Activated CD4-positive, alpha-beta T cell treated with anti-CD3 and anti-CD28 coated beads, Interleukin-2, amount 10 ng/mL, durations not matched to agents 24 days and 14 days (primary cell): ENCODE measurements at places on chromosomes 16 and 17. TPM values are rescaled to one million over a fixed set of nuclear protein-coding genes. Genes with fewer than 3 reads are reported as not detected.

- DNase-seq = no peak
- H3K27ac ChIP-seq = peak overlapping the region; percentile 97
- peaks cover 33% of the 10 kb centered on the region for H3K4me1 ChIP-seq
- H3K4me3 ChIP-seq = peak overlapping the region; percentile 93
Observed at GRCh38 chr17:81666092-81666341, 388 bp downstream of the OXLD1 start.

- no peak overlapping the region for H3K27ac ChIP-seq
- H3K4me3 ChIP-seq = no peak overlapping the region
Observed at GRCh38 chr17:78204387-78205123, 9.5 kb upstream of the BIRC5 start.

DNA sequence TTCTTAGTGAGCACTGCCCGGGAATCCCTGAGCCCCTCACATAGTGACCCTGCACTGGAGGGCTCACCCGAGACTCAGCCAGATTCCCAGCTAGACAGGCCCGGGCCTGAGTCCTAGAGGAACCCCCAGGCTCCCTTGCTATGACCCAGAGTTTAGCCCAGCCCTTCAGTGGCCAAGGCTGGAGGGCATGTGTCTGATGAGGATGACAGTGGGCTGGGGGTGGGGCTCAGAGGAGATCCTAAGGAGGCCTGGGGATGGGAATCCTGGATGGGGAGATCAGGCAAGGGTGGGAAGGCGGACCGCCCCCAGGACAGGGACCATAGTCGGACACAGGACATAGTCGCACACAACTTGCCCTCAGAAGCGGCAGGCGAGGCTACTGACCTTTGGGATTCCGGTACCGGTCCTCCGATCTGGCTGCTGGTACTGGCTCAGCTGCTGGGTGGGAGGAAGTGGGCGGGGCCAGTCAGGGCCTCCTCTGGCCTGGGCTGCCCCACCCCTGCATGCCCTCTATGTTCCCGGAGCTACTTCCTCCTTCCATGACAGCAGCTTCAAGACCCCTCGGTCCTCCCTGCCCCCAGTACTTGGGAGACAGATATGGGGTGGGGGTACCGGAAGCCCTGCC lies 1.1 kb downstream of the CD79B start:
- DNase-seq = peak; percentile 89
- H3K4me3 ChIP-seq = peak overlapping the region; percentile 98
- peak overlapping the region; percentile 95 for H3K27ac ChIP-seq
- H3K4me1 ChIP-seq = peaks cover 18% of the 10 kb centered on the region
- peaks cover 4% of the 10 kb centered on the region for H3K27me3 ChIP-seq
- peaks cover 7% of the 10 kb centered on the region for H3K36me3 ChIP-seq

DNA sequence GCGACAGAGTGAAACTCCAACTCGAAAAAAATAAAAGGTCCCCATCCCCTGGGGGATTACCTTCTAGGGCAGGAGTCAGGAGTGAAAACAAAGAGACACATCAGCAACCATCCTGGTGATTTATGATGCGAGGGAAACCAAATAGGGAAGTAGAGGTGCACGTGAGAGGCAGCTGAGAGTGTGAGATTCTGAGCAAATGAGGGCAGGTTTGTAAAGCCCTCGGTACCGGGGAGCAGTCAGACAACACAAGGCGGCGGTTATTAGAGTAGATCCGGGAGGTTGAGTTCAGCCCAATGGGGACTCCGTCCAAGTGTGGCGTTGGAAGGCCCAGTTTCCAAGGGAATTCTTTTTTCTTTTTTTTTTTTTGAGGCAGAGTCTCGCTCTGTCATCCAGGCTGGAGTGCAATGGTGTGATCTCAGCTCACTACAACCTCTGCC lies 7.4 kb upstream of the ARMC7 start:
- H3K27me3 ChIP-seq = no peaks in the 10 kb centered on the region
- H3K36me3 ChIP-seq = peaks cover 6% of the 10 kb centered on the region
- H3K4me1 ChIP-seq = peaks cover 2% of the 10 kb centered on the region
- H3K4me3 ChIP-seq = no peak overlapping the region
- no peak overlapping the region for H3K27ac ChIP-seq

The WNK4 gene
- total RNA-seq = 0.12 TPM in 2 replicates

The CLDN7 gene
- 0.31 and 0.40 TPM in 2 replicates for total RNA-seq

The DHX8 gene
- 54.2 and 56.6 TPM in 2 replicates for total RNA-seq
